ENCODE measurements at places on chromosomes 1 and 21.

DNA sequence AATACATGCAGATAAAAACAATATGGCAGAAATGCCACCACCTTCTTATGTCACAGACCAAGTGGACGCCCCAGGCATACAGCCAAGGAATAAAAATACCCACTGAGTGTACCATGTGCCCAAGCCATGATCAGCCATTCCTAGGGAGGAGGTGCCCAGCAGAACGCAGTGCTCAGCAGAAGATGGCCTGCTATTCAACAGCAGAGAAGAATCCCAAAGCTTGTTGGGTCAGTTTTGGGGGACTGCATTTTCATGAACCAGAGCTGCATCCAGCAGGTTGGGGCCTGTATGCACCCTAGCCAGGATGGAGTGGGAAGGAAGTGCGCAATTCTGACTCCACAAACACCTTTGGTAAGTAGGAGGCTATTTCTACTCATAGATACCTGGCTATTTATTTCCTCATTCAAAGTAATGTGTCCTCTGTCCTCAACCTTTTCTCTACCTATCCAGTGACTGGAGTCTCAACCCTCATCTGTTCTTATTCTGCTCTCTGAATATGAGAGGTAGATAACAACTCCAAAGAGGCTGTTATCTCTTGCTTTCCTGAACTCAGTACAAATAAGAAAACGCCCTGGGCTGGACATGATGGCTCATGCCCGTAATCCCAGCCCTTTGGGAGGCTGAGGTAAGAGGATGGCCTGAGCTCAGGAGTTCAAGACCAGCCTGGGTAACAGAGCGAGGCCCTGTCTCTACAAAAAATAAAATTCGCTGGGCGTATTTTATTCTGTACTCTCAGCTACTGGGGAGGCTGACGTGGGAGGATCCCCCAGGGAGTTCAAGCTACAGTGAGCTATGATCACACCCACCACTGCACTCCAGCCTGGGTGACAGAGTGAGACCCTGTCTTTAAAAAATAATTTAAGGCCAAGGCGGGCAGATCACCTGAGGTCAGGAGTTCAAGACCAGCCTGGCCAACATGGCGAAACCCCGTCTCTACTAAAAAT lies 2.5 kb upstream of the PLEKHM2 start:
- no peak for DNase-seq

- DNase-seq = no peak
Observed at GRCh38 chr1:28663871-28664470, 4.6 kb upstream of the GMEB1 start.

DNA sequence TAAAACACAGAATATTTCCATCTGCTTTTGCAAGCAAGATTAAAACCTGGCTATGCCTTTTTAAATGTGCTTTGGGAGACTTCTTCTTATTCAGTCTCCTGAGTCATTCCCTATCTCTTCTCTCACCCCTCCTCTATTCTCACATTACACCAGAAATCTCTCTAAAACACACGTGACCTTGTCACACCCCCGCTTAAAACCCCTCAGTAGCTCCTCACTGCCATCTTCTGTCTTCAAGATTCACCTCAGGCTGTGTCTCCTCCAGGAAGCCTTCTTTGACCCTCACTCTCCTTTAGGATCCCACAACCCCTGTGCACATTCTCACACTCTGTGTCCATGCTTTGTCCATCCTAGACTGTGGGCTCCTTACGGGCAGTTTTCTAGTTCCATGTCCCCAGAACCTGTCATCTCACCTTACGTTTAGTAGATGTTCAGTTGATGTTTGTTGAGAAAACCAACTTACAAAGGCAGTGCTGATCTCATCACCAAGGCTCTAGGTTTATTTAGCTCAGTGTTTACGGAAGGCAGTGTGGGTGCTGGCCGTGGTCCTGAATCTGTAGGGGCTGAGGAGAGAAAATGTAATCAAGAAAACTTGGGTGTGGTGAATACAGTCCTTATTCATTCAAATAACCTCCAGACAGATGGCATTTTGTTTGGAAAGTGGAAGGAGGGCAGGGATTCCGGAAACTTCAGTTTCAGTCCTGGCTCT lies 143.5 kb downstream of the DMRTA2 start:
- peak; percentile 11 for DNase-seq

DNA sequence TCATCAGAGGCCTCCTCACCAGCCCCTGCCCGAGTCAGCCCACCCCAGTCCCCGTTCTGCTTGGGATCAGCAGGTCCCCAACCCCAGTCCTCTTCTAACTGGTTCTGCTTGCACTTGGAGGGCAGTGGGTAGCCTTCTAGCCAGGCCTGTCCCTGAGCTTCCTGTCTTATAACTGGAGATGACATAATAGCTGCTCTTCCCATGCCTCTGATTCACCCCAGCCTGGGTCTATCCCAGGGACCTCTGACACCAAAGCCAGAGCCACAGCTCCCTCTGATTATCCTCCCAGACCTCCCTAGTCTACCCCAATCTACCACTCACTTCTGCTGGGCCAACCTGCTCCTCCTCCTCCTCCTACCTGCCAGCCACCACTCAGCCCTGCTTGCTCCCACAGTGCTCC lies 31.4 kb downstream of the IQGAP3 start:
- no peak for DNase-seq

DNA sequence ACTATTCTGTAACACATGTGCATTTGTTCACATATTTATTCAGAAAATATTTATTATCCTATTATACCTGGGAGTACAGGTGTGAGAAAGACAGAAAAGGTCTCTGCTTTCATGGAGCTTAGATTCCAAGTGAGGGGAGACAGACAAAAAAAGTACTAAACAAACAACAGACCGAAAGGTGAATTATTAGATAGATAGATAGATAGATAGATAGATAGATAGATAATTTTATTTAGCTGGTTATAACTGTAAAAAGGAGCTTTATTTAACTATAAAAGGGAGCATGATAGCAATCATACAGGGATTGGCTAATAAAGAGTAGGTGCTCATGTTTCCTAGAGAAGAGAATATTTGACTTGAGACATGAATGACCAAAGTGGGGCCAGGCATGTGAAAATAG lies 119.4 kb downstream of the TNFSF18 start:
- no peak for DNase-seq

- no peak for DNase-seq
Observed at GRCh38 chr1:37070126-37070525, 35.8 kb upstream of the GRIK3 start.

- no peak for DNase-seq
Observed at GRCh38 chr1:37035796-37036666, 1.7 kb upstream of the GRIK3 start.

- DNase-seq = peak; percentile 64
Observed at GRCh38 chr21:15343066-15343465, 278.3 kb upstream of the NRIP1 start.

DNA sequence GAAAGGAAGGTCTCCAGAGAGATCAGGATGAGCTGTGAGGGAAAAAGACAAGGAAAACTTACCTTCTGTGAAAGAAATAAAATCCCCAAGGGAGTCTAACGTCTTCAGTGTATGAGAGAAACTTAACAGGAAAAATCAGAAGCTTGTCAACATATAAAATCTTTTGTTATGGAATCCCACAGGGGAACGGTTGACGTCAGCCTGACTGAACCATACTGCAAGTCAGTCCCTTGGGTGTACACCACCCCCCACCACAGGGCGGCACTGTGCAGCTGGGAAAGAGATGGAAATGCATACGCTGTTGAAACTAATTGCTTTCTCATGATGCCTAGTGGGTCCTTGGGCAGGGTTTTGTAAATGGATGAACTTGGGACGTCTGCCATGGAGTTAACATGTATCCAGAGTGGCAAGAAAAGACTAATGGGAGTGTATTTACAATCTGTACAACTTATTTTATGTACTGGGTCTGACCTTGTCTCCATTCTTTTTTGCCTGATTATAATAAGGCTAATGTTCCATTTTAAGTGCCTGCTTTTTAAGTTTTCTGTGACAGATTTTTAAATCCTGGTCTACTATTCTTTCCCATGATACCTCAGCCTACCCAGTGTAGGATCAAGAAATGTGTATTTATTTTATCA lies 22.7 kb downstream of the UTP25 start:
- peak; percentile 86 for DNase-seq

- no peak for DNase-seq
Observed at GRCh38 chr1:103937763-103938357, 188.2 kb downstream of the AMY1C start.

DNA sequence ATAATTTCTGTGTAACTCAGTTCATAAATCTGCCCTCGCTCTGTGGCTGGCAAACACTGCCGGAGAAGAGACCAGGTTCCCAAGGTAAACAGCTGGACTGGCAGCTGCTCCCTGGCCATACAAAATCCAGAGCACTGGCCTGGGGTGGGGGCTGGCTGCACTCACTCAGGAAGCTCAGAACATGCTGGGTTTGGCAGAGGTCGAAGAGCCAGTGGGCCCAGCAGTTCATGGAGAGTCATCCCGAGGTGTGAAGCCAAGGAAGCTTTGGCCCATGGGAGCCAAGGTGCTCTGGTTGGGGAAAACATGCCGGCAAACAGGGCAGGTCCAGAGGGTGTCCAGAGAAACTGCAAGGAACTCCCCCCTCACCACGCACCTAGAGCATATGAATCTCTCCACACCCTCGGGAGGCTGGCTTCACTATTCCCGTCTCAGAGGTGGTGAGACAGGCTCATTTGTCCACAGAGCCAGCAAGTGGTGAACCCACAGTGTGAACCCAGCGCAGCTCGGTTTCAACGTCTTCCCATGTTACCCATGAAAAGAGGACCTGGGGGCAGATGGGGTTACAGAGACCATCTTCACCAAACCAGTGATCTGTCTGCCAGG lies 102.4 kb downstream of the DMRTB1 start:
- DNase-seq = no peak

- DNase-seq = no peak
Observed at GRCh38 chr1:61659061-61659460, 65.9 kb downstream of the TM2D1 start.

- DNase-seq = no peak
Observed at GRCh38 chr21:42360317-42360716, 6.0 kb downstream of the TFF1 start.

GRCh38 chr1:236393681-236394481 lies at the start of gene EDARADD:
EDARADD (plus strand) TSS chr1:236394286; CDS start chr1:236394445, 159 bp downstream.
- peak; percentile 12 for DNase-seq

- peak; percentile 80 for DNase-seq
Observed at GRCh38 chr1:217482356-217483102, 148.4 kb downstream of the GPATCH2 start.
